ENCODE measurements at places on chromosomes 6 and 20.

DNA sequence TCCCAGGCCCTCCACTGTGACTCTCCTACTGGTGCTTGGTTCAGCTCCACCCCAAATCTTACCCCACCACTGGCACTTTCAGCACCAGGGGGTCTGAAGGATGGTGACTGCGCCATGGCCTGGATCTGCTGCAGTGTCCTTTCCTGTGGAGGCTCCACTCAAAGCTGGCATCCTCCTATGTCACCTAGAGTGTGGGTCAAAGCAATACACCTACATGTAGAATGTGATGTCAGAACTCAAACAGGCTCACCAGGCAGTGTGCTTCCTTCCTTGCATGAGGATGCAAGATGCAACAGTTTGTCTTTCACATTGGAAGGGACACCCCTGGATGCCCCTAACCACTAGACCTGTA, 32.8 kb upstream of the MICB start:
- no peak for DNase-seq

GRCh38 chr6:85390775-85391174, 59.1 kb upstream of the NT5E start:
- no peak for DNase-seq

DNA sequence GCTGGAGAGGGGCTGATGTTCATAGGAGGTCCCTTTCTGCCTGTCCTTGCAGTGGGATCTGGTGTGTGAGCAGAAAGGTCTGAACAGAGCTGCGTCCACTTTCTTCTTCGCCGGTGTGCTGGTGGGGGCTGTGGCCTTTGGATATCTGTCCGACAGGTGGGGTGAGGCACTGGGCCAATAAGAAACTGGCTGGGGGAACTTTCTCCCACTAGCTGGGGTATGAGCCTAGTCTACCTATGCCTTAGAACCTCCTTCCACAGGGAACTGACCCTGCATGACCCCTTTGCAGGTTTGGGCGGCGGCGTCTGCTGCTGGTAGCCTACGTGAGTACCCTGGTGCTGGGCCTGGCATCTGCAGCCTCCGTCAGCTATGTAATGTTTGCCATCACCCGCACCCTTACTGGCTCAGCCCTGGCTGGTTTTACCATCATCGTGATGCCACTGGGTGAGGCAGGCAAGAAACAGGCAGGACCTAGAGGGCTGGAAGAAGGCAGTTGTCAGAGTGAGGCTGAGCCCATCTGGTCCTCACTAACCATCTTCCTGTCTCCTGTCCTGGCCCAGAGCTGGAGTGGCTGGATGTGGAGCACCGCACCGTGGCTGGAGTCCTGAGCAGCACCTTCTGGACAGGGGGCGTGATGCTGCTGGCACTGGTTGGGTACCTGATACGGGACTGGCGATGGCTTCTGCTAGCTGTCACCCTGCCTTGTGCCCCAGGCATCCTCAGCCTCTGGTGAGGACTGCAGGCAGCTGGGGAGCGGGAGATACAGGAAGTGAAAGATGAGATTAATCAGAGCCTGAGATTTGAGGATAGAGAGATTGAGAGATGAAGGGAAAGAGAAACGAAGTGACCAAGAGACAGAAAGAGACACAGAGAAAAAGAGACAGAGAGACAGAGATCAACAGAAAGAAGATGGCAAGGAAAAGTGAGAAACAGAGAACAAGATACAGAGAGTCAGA, 1.6 kb downstream of the SLC22A7 start:
- no peak for DNase-seq

DNA sequence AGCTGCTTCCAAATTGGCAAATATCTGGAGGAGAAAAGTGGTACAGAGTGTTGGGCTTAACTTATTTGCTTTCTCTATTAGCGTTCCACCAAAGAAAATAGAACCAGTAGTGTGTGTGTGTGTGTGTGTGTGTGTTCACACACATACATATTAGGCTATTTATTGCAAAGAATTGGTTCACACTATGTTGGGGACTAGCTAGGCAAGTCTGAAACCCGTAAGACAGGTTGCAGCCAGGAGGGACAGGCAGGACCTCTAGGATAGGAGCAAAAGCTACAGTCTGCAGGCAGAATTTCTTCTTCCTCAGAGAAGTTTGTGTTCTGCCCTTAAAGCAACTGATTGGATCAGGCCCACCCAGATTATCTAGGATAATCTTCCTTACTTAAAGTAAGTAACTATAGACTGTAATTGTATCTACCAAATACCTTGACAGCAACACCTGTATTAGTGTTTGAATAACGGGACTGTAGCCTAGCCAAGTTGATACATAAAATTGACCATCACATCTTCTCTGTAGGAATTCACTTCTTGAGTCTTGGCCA, 12.8 kb downstream of the KCTD20 start:
- no peak for DNase-seq

- no peak for DNase-seq
These were observed 190.3 kb upstream of the TAB2 start for GRCh38 chr6:149127212-149127611.

GRCh38 chr6:95110767-95111166, 466.6 kb upstream of the MANEA start:
- no peak for DNase-seq
